ENCODE measurements at places on chromosomes 2 and 18. TPM values are rescaled to one million over a fixed set of nuclear protein-coding genes. Genes with fewer than 3 reads are reported as not detected.
A peak's percentile ranks its signal among the peaks of the same experiment; 100 is the strongest.

The EVX2 gene
- not detected for total RNA-seq

- no peaks in the 10 kb centered on the region for H3K36me3 ChIP-seq
- H3K27me3 ChIP-seq: no peaks in the 10 kb centered on the region
- H3K4me1 ChIP-seq: no peaks in the 10 kb centered on the region
- DNase-seq: no peak
- H3K4me3 ChIP-seq: no peak overlapping the region
- no peak overlapping the region for H3K27ac ChIP-seq
Measured at GRCh38 chr2:206863196-206863595, 76.1 kb upstream of the CPO start.

GRCh38 chr2:207768168-207768865 lies 1.4 kb downstream of the FZD5 start:
- no peaks in the 10 kb centered on the region for H3K27me3 ChIP-seq
- H3K36me3 ChIP-seq: no peaks in the 10 kb centered on the region
- peak overlapping the region; percentile 73 for H3K27ac ChIP-seq
- peaks cover 22% of the 10 kb centered on the region for H3K4me1 ChIP-seq

GRCh38 chr2:173448938-173449471 lies 94.3 kb downstream of the CDCA7 start:
- DNase-seq: peak; percentile 76
- H3K27me3 ChIP-seq: peaks cover 10% of the 10 kb centered on the region
- no peak overlapping the region for H3K27ac ChIP-seq

The MARCHF7 gene
- 89.2 TPM for total RNA-seq

DNA sequence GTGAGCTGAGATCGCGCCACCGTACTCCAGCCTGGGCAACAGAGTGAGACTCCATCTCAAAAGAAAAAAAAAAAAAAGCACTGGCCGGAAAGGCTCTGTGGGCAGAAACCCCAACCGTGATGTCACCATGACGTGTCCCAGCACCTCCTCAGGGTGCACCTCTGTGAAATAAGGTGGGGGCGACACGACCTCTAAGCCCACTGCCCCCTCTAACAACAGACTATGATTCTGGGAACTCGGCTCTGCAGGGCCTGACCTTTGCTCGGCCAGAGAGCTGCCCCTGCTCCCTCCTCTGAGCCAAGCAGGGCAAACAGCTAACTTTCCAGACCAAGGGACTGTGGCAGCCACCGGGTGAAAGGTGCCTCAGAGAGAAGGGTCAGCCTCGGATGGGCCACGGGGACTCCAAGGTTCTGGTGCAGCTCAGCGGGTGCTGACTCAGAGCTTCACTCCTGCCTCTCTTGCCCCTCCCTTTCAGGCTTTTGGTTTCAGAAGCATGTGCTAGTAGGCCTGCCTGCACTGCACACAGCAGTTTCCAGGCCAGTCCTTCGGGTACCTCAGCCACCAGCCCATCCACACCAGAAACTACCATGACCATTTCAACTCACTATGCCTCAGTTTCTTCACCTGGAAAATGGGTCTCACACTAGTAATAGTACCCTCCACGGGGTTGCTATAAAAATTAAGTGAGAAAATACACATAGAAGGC lies 8.0 kb downstream of the TMBIM1 start:
- H3K27ac ChIP-seq: peak overlapping the region; percentile 80
- peak; percentile 92 for DNase-seq
- no peak overlapping the region for H3K4me3 ChIP-seq
- peaks cover 64% of the 10 kb centered on the region for H3K4me1 ChIP-seq
- H3K36me3 ChIP-seq: no peaks in the 10 kb centered on the region

GRCh38 chr18:24138409-24138788 lies 463 bp upstream of the CABYR start:
- no peaks in the 10 kb centered on the region for H3K36me3 ChIP-seq
- H3K4me1 ChIP-seq: no peaks in the 10 kb centered on the region
- H3K27ac ChIP-seq: no peak overlapping the region
- no peak for DNase-seq

DNA sequence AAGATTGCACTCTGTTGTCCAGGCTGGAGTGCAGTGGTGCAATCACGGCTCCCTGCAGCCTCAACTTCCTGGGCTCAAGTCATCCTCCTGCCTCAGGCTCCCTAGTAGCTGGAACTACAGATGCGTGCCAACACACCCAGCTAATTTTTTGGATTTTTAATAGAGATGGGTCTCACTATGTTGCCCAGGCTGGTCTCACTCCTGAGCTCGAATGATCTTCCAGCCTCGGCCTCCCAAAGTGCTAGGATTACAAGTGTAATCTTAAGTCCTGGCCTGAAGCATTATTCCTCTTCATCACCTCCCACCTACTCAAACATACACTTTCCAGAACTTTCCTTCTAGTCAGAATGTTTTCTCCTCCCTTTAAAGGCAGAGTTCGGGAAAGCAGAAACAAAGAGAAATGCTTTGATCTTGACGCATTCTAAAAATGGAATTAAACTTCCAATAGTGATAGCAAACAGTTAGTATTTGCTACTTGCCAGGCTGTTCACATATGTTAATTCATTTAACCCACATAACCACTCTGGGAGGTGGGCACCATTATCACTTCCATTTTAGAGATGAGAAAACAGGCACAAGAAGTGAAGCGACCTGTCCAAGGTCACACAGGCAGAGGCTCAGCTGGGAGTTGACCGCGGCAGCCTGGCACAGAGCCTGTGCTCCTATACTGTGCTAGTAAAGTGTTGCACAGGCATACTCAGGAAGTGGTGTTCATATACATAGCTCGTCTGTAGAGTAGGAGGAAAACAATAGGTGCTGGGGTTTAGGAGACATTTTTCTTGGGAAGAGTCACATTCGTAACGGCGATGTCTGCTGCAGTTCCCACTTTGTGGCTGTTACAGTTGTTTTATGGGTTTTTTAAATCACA lies 24.6 kb downstream of the TEX44 start:
- peak overlapping the region; percentile 11 for H3K27ac ChIP-seq
- H3K36me3 ChIP-seq: no peaks in the 10 kb centered on the region
- DNase-seq: no peak
- no peaks in the 10 kb centered on the region for H3K27me3 ChIP-seq
- no peak overlapping the region for H3K4me3 ChIP-seq
- peaks cover 27% of the 10 kb centered on the region for H3K4me1 ChIP-seq

The GPR75 gene
- total RNA-seq: 3.1 TPM
